ENCODE measurements at places on chromosomes 4 and X. TPM values are rescaled to one million over a fixed set of nuclear protein-coding genes. Genes with fewer than 3 reads are reported as not detected.

TMSB15C gene
- 19.7 TPM for total RNA-seq

RGS12 gene
- total RNA-seq, result 51.6 TPM

TMEM150C gene
- total RNA-seq, result 10.2 TPM

BTK gene
- total RNA-seq, result 7.6 TPM

FAM9B gene
- 0.79 TPM for total RNA-seq

KLB gene
- 0.16 TPM for total RNA-seq

TCEAL5 gene
- total RNA-seq, result 2.5 TPM

LRP2BP gene
- total RNA-seq, result 5.4 TPM

RENBP gene
- 4.4 TPM for total RNA-seq

STBD1 gene
- 9.1 TPM for total RNA-seq

USP26 gene
- total RNA-seq, result not detected

ZDHHC9 gene
- 25.2 TPM for total RNA-seq

FAT1 gene
- total RNA-seq, result 215 TPM

ARHGEF38 gene
- 0.69 TPM for total RNA-seq

All from urinary bladder (tissue), 4 donors.